AML-193 (cell line): ENCODE measurements at places on chromosomes 3 and 15.

DNA sequence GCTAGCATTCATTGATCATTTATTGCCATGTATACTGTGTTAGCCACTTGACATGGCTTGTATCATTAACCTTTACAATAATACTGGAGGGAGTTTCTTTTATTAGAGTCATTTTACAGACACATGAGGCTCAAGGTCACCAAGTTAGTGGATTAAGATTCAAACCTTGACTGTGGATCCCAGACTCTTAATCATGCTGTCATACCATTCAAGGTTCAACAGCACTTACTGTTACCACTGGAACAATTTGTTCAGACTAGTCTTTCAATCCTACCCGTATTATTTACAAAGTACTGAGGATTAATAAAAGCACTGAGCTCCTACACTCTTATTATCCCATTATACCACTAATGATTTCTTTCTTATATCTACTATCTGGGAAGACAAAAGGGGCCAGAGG lies 1.2 kb downstream of the COX17 start:
- no peak for DNase-seq

DNA sequence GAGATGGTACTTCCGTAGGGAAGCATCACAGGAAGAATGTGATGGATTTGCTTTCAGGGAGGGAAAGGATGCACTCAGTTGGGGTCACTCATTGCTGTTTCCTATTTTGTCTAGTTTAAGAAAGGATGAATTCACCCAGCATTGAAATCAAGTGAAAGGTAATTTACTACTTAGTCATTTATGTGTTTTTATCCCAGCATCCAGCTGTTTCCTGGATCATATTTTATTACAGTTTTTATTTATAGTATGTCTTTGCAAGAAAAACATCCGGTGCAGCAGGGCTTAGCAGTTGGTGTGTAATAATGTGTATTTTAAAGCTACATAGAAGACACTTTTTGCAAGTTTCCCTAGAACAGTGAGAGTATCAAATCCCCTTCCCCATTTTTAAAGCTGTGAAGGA lies 37.4 kb upstream of the GOLGA8B start:
- no peak for DNase-seq

GRCh38 chr3:195873281-195873887 lies 35.0 kb downstream of the TNK2 start:
- DNase-seq = no peak

DNA sequence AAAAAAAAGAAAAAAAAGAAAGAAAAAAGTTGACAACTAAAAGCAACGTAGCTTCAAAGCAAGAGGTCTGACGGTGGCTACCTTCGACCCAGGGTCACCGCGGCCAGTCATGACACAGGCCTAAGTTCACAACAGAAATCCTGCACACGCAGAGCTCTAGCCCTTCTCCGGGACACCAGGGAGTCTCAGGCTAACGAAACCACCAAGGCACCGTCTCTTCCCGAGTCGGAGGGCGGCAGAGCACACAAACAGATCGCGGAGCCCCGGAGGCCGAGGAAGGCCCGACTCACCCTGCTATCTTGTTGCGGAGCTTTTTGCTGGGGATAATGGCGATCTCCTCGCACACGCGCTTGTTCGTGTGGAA lies 584 bp downstream of the RPS17 start:
- no peak for DNase-seq

DNA sequence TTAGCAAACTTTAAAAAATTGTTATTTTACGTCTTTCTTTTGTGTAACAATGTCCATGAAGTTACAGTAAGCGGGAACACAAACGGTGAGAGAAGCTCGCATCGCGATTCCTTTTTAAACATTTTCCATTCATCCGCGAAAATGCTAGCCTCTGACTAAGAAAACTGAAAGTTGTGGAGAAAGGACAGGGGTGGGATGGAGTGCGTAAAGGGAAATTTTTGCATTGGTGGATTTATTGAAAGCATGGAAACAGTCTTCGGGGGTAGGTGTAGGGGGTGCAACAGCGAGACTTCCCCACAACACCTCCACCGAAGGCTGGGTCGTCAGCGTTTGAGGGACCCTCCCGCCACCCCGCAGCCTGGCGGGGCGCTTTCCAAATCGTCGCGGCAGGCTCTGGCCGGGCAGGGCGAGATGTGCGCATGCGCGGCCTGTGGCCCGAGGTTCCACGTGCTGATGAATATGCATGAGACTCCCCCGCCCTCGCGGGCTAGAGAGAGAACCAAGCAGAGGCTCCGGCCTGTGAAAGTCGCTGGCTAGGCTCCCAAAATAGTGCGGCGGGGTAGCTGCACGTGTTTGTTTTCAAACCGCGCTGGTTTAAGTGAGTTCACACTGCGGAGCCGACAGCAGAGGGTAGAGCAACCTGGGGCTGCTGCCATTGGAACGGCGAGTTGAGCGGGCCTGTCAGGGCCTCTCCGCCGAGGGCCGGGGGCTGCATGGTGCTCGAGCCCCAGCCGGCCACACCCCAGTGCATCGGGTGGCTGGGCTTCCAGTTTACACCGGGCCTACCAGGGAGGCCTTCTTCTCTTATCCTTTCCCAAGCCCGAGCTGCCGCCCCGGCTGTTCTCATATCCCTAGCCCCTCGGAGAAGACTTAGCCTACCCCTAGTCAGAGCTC lies 9.9 kb downstream of the ZIC1 start:
- DNase-seq = no peak

- DNase-seq = no peak
Observed at GRCh38 chr3:68681766-68682165, 250.6 kb downstream of the TAFA4 start.

GRCh38 chr3:186318135-186318534 lies 43.9 kb downstream of the DGKG start:
- DNase-seq = no peak

DNA sequence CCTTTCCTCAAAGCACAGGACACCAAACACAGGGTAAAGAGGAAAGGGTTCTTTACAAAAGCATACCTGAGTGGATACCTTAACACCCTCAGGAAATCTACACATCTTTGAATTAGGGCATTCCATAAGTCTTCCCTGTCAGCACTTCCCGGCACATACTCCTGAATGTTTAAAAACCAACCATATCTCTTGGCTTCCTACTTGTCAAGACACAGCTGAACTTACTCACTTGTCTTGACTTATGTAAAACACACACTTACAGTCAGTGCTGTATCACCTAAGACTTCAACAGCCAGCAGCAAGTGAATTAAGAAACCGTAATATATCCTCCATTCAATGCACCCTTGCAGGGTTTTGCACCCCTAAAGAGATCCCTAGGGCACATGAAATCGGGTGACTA lies 17.5 kb downstream of the IL1RAP start:
- no peak for DNase-seq

DNA sequence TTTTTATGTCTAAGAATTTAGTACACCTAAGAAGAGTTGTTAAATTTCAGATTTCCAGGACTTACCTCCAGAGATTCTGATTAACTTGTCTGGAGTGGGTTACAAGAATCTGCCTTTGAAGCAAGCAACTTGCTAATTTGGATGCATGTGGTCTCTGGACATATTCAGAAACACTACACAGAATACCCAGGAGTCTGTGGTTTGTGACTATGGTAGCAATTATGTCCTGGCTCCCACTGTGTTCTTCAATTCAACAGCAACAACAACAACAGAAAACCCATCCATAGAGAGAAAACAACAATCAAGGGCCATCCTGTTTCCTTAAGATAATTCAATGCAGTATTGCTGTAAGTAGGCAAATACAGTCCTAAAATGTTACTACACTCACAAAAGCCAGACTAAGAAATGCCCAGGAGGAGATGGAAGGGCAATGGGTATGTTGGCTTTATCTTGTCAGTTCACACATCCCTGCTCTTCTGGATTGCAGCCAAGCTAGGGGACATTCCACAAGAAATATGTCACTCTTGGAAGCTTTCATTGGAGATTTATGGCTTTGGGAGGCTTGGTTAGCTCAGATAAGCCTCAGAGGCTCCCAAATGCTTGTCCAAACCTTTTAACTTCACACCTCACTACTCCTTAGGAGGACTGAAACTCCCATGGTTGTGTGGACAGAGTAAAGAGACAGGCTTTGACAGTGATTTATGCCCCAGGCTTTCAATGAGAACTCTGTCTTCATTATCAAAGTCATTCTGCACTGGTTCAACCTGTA lies 99.4 kb upstream of the MRPL3 start:
- DNase-seq = no peak

DNA sequence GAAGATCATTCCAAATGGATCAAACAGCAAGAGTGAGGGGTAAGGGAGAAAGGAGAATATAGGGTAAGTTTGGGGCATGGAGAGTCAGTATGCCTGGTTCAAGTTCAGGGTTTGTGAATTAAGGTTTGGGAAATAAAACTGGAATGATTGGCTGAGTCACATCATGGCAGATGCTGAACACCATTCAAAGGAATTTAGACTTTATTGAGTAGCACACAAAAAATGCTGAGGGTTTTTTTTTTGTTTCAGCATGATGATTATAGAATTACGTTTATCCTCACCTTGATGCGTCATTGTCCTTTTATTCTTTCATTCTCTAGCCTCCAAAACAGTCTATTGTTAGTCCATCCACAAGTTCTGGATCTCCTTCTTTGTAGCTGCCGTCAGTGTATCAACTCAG lies 220.0 kb upstream of the UMPS start:
- no peak for DNase-seq

GRCh38 chr15:69941706-69942495 lies 155.8 kb downstream of the TLE3 start:
- DNase-seq = no peak

GRCh38 chr15:44712346-44713005 lies 1.2 kb downstream of the B2M start:
- peak; percentile 82 for DNase-seq

DNA sequence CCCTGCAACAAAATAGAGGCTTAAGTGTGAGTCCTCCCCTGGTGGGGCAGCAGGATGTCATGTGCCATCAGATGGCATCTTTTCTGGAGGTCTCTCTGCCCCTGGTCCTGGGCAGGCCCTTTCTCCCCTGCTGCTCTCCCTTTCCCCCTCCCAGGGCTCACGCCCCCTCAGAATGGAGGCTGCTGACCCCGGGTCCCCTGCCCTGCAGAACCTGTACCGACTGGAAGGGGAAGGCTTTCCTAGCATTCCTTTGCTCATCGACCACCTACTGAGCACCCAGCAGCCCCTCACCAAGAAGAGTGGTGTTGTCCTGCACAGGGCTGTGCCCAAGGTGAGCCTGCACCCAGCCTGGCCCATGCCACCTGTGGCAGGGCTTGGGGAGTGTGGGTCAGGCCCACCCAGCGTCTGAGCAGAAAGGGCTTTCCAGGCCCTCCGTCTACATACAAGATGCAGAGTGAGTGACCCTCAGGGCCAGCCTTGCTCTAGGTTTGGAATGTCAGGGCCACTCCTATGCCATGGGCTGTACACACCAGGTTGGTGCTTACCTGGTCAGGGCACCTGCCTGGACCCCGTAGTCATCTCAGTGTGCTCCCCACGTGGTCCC lies 7.1 kb downstream of the FES start:
- no peak for DNase-seq

DNA sequence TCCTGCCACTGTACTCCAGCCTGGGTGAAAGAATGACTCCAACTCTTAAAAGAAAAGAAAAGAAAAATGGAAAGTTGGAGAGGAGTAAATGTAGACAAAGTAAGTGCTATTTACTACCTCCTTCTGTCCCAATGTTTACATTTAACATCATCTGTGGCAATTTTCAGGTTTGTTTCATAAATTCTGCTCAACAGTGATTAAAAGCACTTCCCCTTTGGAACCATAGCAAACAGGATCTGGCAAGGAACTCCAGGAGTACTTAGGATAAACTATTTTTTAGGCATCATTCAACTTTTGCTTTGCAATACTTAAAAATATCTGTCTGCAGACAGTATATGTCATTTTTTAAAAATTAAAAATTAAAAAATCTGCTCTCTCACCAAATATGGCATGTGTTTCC lies 5.5 kb upstream of the CX3CR1 start:
- peak; percentile 17 for DNase-seq

GRCh38 chr3:58953288-58953687 lies 96.5 kb downstream of the CFAP20DC start:
- no peak for DNase-seq

DNA sequence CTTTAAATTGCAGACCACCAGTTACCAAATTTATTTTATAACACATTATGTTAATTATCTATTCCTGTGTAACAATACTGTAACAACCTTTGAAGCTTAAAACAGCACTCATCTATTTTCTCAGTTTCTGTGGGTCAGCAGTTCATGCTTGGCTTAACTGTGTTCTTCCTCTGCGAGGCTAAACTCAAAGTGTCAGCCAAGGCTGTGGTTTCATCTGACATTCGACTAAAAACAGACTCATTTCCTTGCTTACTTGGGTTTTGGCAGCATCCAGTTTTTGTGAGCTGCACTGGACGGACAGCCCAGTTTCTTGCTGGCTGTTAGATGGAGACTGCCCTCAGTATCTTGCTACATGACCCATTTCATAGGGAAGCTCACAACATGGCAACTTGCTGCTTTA lies 247.3 kb upstream of the KCNH8 start:
- no peak for DNase-seq

DNA sequence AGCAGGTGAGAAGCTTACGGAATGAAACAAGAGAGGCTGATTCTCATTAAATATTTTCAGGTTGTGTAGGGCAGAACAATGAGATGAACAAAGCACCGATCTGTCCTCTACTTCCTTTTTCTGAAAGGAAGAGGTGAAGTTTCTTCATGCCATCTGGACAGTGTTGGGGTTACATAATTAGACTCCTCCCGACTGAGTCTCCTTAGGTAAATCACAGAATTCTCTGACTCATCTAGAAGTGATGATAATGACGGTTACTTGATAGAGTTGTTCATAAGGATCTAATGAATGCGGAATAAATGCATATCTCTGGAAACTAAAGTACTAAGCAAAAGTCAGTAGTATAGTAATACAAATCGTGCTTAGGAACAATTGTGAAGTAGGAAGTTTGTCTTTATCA lies 21.2 kb downstream of the CRTC3 start:
- peak; percentile 93 for DNase-seq

- DNase-seq = no peak
Observed at GRCh38 chr15:64861960-64862359, 20.2 kb downstream of the PLEKHO2 start.

DNA sequence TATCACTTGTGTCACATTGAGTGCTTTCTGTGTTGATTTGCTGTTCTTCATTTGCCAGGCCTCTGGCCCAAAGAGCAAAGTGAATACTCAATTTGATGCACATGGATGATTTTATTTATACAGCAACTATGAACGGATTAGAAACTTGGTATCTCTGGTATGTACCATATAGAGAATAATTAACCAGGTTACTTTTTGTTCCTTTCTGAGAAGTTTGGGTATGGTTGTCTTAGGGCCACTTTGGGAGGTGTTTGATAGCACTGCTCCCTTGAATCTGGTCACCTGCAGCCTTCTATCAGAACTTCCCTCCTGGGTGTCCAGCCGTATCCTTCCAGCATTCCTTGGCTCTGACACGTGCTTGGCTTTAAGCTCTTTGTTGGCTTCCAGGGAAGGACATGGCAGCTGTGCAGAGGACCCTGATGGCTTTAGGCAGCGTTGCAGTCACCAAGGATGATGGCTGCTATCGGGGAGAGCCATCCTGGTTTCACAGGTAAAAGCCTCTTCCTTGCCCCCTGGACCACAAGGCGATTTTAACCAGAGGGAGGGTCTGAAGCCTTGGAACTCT lies 12.7 kb downstream of the TAGLN3 start:
- no peak for DNase-seq
